ENCODE measurements at places on chromosomes 2 and 18. TPM values are rescaled to one million over a fixed set of nuclear protein-coding genes. Genes with fewer than 3 reads are reported as not detected.

Gene ST6GAL2
- not detected for total RNA-seq

Gene HOXD9
- total RNA-seq, result 9.5 TPM

Gene FSHR
- total RNA-seq, result not detected

Gene SLC11A1
- total RNA-seq, result 3.0 TPM

Gene DSC3
- not detected for total RNA-seq

Gene GATA6
- total RNA-seq, result 6.7 TPM

All from Caki2 (cell line).